Camera-type eye (tissue), 1 donor: ENCODE measurements at places on chromosomes 12 and 14. TPM values are rescaled to one million over a fixed set of nuclear protein-coding genes. Genes with fewer than 3 reads are reported as not detected.

The GARIN6 gene
- not detected for total RNA-seq

The SRGAP1 gene
- 13.7 TPM for total RNA-seq

The PARPBP gene
- total RNA-seq = 10.6 TPM

The ABHD12B gene
- total RNA-seq = 10.2 TPM

The TBX3 gene
- total RNA-seq = 13.9 TPM

The APOF gene
- total RNA-seq = not detected

The MYH6 gene
- total RNA-seq = 0.49 TPM
